ENCODE measurements at places on chromosomes 7 and 10. TPM values are rescaled to one million over a fixed set of nuclear protein-coding genes. Genes with fewer than 3 reads are reported as not detected.

Gene EGFR
- 3.3 TPM for total RNA-seq

Gene GHRHR
- total RNA-seq = 5.9 TPM

Gene PPP1R9A
- 17.0 TPM for total RNA-seq

Gene PLPP4
- total RNA-seq = not detected

Gene ACTL6B
- total RNA-seq = 0.33 TPM

Gene H2BK1
- 0.97 TPM for total RNA-seq

DNA sequence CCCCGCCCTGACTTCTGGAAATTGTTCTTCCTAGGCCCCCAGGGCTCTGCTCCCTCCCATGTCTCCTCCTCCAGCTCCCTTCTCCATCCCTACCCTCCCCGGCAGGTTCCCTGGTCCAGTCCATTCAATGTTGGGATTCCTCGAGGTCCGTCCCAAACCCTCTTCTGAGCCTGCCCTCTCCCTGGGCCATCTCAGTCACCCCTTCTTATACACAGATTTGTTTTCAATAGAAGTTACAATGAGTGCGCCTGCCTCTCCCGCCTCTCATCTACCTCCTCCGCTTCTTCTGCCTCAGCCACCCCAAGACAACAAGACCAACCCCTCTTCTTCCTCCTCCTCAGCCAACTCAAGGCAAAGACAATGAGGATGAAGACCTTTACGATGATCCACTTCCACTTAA is 67.9 kb downstream of the OAT start:
- no peaks in the 10 kb centered on the region for H3K4me1 ChIP-seq
- DNase-seq = peak; percentile 10
- no peak overlapping the region for H3K4me3 ChIP-seq

- no peaks in the 10 kb centered on the region for H3K27me3 ChIP-seq
- H3K4me1 ChIP-seq = no peaks in the 10 kb centered on the region
- no peak overlapping the region for H3K4me3 ChIP-seq
- H3K27ac ChIP-seq = no peak overlapping the region
- H3K36me3 ChIP-seq = no peaks in the 10 kb centered on the region
- no peak for DNase-seq
These were observed 11.4 kb downstream of the ICA1 start for GRCh38 chr7:8250547-8250946.

DNA sequence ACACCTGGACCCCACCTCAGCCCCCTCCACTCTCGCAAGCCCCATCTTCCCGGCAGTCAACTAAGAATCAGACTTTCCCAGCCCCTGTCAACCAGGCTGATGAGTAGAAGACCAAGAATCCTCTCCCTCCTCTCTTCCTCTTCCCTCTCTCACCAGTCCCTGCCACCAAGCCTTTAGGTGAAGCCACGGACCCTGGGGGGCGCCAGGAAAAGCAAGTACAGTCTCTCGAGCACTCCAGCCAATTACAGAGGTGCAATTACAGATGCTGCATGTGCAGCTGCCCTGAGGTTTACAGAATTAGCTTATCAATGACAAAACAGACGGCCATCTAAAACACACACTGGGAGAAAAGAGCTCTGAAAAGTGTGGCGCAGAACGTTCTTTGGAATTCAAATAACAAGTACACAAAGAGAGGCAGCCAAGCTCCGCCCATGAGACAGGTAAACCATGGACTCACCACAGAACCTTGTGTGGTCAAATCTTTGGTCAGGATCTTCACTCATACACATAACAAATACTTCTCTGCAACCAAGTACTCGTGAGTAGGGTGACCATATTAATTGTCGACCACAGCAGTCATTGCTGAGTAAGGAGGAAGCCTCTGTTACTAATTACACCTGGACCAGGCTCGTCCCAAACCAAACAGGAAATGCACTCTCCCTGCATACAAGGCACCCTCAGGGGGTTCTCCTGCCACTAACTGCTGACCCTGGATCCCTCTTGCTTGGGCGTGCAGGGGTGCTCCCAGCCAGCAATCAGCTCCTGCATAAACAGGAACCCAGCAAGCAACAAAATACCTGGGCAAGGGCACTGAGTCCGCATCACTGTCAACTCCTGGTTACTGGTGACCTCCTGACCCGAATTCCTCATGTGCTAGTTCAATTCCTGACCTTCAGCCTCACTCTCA is 189.2 kb downstream of the FAM107B start:
- peak; percentile 56 for DNase-seq
- H3K36me3 ChIP-seq = peaks cover 2% of the 10 kb centered on the region
- H3K27ac ChIP-seq = peak overlapping the region; percentile 12
- no peaks in the 10 kb centered on the region for H3K27me3 ChIP-seq
- H3K4me1 ChIP-seq = peaks cover 9% of the 10 kb centered on the region

GRCh38 chr7:117270371-117270770 is 52.5 kb downstream of the WNT2 start:
- H3K4me1 ChIP-seq = no peaks in the 10 kb centered on the region
- no peak overlapping the region for H3K4me3 ChIP-seq
- H3K27ac ChIP-seq = no peak overlapping the region
- no peak for DNase-seq

DNA sequence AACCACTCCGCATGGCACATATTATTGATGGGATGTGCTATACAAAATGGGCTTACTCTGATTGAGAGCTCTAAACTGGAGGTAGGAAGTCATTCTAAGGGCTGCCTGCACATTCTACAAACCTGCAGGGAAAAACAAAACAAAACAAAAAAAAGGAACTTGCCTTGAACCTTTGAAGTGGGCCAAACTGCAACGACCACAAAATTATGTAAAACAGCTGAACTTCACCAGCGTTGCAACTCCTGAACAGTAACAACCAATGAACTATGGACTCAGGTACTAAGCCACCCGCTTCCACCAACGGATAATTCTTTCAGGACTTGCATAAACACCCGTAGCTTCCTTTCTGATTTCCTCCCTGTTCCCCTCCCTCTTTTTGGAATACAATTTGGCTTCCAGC is 80.4 kb downstream of the ZNF248 start:
- no peaks in the 10 kb centered on the region for H3K4me1 ChIP-seq
- no peak overlapping the region for H3K27ac ChIP-seq
- H3K27me3 ChIP-seq = no peaks in the 10 kb centered on the region
- no peak for DNase-seq
- H3K4me3 ChIP-seq = no peak overlapping the region

DNA sequence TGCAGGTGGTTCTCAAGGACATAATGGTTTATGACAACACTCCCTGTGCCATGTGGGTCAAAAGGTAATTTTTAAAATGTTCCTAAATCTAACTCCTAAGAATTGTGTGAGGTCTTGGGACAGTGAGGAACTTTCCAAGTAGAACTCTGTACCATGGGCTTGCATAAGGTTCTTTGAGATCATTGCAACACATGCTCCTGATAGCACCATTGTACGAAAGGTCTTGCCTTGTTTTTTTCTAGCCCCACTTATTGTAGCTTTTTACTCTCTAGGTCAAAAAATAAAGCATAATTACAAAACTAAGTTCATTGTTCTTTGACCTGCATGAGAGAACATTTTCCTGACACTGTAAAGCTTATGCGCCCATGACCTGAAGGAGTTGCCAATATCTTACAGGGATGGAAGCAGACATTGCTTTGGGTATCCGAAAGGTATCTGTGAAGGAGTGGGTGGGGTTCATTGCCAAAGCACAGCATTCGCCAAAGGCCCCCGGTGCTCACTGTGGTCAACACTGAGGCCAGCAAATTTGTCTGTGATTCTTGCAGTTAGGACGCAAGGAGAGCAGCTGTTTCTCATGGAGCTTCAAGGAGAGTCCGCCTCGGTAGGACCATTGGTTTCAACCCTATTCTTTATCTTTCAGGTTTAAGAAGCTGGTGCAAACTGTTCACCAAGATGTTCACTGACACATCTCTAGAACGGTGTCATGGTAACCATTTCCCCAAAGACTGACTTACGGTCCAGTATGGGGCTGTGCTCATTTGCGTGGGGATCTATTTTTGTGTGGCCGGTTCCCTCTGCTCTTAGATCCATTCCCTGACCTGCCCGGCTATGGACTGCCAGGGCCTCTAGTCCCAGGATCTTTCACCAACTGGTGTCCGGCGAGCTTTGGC is 7.6 kb upstream of the PRKAG2 start:
- no peak for DNase-seq
- H3K27ac ChIP-seq = no peak overlapping the region
- no peaks in the 10 kb centered on the region for H3K27me3 ChIP-seq
- H3K4me1 ChIP-seq = no peaks in the 10 kb centered on the region

- H3K27me3 ChIP-seq = peaks cover 11% of the 10 kb centered on the region
- peak; percentile 65 for DNase-seq
- no peak overlapping the region for H3K27ac ChIP-seq
- H3K4me1 ChIP-seq = 0 out of 2 replicates have a peak, but pooled peaks cover 3% of the 10 kb centered on the region
- peaks cover 12% of the 10 kb centered on the region for H3K36me3 ChIP-seq
These were observed 5.4 kb downstream of the ATP6V1F start for GRCh38 chr7:128867842-128868623.

DNA sequence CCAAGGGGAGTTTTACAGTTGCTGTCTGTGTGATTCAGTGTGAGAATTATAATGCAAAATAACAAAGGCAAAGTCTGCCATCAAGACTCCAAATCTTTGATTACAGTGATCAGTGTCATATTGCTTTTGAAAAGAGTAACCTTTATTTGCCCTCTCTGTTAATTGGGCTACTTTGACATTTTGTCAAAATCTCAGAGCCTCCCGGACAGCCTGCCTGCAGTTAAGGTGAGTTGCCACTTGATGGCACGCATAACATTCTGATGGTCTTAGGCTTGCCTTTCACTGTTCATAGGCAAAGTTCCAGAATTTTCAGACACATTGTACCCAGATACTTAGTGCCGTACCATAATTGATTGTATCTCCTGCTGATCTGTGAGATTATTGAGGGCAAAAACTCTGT is 253.5 kb downstream of the ABCA13 start:
- H3K27ac ChIP-seq = no peak overlapping the region
- H3K4me1 ChIP-seq = no peaks in the 10 kb centered on the region
- DNase-seq = no peak

DNA sequence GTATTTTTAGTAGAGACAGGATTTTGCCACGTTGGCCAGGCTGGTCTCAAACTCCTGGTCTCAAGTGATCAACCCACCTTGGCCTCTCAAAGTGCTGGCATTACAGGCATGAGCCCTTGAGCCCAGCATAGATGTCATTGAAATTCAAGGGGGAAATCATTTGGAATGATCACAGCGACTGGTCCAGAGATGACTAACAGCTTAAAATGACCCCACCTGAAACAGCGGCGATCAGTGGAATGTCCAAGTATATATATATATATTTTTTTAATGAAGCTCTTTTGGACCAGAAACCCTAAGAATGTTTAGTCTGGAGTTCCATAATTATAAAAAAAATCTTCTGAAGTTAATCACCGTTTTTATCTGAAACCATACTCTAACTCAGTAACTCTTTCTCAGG is 12.5 kb upstream of the AKR1E2 start:
- no peak for DNase-seq
- H3K36me3 ChIP-seq = peaks cover 2% of the 10 kb centered on the region
- H3K27me3 ChIP-seq = no peaks in the 10 kb centered on the region
- no peaks in the 10 kb centered on the region for H3K4me1 ChIP-seq
- H3K4me3 ChIP-seq = no peak overlapping the region

DNA sequence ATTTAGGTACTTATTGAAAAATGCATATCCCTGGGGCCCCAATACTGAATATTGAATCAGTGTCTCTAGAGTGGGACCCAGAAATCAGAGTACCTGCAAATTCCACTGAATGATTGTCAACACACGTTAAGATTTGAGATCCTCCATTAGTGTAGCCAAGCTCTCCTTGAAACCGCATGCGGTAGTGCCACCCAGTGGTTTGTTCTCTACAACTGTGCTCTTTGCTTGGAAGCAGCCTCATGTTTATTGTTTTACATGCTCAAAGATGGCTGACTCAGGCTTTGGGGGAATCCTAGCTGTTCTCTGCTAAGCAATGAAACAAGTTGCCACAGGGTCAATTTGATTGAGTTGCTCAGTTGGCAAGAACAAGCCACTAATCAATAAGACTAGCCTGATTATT is 340.2 kb upstream of the CELF2 start:
- no peaks in the 10 kb centered on the region for H3K4me1 ChIP-seq
- H3K27me3 ChIP-seq = no peaks in the 10 kb centered on the region
- no peak overlapping the region for H3K27ac ChIP-seq
- H3K4me3 ChIP-seq = no peak overlapping the region
- peaks cover 21% of the 10 kb centered on the region for H3K36me3 ChIP-seq

GRCh38 chr10:110141871-110142635 is 65.4 kb upstream of the MXI1 start:
- H3K4me1 ChIP-seq = no peaks in the 10 kb centered on the region
- no peaks in the 10 kb centered on the region for H3K36me3 ChIP-seq
- H3K4me3 ChIP-seq = no peak overlapping the region
